ENCODE measurements at places on chromosomes 4 and X.
A peak's percentile ranks its signal among the peaks of the same experiment; 100 is the strongest.

GRCh38 chrX:78555401-78555980, 103.6 kb downstream of the RTL3 start:
- peak; percentile 15 for DNase-seq

DNA sequence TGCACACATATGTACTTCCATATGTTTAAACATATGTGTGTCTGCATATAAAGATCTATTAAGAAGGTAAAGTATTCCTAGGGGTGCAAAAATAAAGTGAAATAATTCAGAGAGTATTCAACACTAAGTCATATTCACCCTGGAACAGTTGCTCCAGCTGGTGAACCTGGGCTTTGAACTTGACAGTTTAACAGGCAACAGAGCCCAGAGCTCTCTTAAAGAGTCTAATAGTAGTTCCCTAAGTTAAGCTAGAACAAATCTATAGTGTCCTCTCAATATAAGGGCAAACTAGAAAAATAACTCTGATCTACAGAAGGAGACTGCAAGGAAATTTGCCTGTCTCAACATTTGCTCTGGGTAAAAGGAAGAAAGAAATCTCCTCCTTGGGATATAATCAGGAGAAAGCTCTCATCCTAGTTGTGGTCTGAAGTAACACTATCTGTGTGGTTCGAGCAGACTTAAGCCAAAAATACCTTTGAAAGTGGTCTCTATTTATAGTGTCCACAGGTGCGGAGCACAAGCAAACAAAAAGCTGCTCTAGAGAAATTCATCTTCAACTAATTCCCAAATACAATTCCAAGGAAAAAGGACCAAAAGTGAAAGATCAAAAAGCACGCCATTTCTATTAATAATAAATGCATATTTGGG, 29.9 kb downstream of the VEGFC start:
- no peak for DNase-seq

DNA sequence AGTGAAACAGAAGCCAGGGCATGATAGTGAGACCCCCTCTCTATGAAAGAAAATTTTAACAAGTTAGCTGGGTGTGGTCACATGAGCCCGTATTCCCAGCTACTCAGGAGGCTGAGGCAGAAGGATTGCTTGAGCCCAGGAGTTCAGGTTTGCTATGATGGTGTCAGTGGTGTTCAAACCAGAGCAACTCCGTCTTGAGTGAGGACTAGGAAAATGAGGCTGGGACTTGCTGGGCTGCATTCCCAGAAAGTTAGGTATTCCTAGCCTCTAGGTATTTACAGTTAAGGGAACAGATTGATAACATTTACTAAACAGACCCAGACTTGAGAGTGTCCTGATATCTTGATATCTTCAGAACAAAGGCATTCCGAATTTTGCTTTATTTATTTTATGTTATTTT, 37.0 kb upstream of the NOCT start:
- DNase-seq: no peak

- no peak for DNase-seq
These were observed 14.4 kb downstream of the UVSSA start for GRCh38 chr4:1361431-1361830.

- no peak for DNase-seq
These were observed 272.0 kb upstream of the HAND2 start for GRCh38 chr4:173801876-173802661.

DNA sequence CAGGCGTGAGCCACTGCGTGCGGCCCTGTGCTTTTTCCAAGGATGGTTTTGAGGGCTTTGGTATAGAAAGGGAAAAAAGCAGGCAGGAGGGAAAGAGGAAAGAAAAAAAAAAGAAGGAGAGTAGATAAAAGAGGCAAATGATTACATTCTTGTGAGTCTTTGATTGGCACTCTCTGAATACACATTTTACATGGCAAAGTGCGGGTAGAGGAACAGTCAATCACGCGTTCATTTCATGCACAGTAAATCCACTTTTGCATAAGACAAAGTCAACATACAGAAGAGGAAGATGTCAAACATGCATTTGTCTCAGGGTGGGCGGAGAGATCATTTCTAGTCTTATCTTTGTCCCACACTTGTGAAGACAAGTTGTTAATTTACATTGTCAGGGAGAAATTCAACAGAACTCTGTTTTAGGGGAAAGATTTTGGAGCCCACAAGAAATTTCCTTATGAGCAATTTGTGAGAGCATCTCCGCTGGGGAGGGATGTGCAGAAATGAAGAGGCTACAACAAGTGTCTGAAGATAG, 183.2 kb downstream of the DHRSX start:
- no peak for DNase-seq

DNA sequence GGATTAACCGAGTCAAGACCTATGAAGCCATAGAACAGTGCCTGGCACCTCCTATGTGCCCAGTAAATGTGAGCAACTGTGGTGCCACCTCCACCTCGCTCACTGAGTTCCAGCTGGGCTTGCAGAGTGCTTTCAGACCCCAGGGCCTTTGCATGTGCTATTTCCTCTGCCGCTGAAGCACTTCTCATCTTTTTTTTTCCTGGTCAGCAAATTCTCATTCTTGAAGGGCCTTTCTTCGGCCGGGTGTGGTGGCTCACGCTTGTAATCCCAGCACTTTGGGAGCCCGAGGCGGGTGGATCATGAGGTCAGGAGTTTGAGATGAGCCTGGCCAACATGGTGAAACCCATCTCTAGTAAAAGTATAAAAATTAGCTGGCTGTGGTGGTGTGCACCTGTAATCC, 76.5 kb downstream of the MSX1 start:
- DNase-seq: no peak

GRCh38 chrX:134650701-134651100, 7.6 kb downstream of the PLAC1 start:
- no peak for DNase-seq

DNA sequence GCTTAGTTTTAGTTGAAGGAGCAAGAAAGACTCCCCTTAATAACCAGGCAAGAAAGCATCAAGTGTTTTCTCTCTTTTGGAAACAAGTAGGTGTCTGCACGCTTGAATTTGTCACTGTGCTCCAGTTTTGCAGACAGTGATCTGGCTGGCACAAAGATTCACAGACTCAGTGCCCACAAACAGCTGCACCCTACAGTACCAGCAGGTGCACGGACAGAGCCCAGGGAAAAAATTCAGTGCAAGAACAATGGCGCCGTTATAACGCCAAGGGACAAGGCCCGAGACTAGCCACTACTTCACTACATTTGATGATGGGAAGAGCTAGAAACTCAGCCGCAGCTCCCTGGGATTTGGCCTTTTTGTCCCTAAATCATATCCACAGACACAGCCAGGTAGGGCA, 56.0 kb downstream of the ZNF827 start:
- no peak for DNase-seq

- no peak for DNase-seq
These were observed 857.4 kb downstream of the FAT4 start for GRCh38 chr4:126172126-126172525.

DNA sequence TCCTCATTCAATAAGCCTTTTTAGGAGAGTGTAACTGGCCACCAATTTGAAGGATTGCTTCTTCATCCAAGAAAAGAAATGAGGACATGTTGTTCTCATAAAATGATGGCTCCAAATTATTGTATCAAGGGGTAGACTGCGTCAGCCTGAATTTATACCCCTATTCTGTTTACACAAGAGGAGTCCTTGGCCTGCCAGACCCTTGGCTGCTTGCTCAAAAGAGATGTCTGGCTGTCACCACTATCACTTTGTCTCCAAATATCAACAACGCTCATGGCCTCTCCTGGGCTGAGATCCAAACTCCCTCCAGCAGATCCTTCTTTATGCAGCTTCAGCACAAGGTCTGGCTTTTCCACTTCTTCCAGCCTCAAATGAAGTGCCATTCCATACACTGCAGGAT, 127.9 kb downstream of the OR13H1 start:
- no peak for DNase-seq
